ENCODE measurements at places on chromosomes 7 and 10. TPM values are rescaled to one million over a fixed set of nuclear protein-coding genes. Genes with fewer than 3 reads are reported as not detected.

DNA sequence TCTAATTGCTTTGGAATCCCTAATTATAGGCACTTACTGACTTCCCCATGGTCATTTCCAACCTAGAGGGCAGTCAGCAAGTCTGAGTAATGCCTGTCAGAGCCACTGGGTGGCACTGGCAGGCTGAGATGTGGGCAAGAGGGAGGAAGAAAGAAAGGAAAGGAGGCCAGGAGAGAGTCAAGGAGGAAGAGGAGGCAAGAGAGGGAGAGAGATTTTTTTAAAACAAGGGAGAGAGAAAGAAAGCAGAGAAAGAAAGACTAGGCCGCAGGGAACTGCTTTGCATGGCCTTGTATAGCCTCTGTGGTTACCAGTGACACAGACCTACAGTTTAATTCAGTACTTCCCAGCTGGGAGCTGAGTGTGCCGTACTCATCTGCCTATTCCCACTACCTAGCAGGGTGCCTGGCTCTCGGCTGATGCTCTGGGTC is 210.4 kb upstream of the ADO start:
- H3K4me3 ChIP-seq, result no peak overlapping the region
- H3K27ac ChIP-seq, result no peak overlapping the region
- H3K4me1 ChIP-seq, result no peaks in the 10 kb centered on the region
- peak; percentile 61 for DNase-seq
- no peaks in the 10 kb centered on the region for H3K36me3 ChIP-seq

DNA sequence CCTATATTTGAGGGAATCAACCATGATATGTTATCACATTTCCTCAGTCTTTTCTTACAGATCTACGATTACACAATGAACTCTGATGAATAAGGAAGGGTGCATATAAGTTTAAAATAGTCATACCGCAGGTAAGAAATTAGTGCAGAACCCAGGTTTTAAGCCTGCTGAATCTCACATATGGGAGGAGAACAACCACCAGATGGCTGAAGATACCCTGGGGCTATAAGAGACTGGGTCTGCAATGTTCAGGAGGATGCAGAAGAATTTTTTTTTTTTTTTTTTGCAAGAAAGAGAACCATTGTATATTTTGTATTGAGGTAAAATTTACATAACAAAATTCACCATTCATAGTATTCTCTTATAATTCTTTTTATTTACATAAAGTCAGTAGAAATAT is 372.3 kb upstream of the MYO3A start:
- no peaks in the 10 kb centered on the region for H3K4me1 ChIP-seq
- no peaks in the 10 kb centered on the region for H3K36me3 ChIP-seq
- DNase-seq, result no peak
- no peak overlapping the region for H3K27ac ChIP-seq

Gene ARMC3
- total RNA-seq, result not detected

DNA sequence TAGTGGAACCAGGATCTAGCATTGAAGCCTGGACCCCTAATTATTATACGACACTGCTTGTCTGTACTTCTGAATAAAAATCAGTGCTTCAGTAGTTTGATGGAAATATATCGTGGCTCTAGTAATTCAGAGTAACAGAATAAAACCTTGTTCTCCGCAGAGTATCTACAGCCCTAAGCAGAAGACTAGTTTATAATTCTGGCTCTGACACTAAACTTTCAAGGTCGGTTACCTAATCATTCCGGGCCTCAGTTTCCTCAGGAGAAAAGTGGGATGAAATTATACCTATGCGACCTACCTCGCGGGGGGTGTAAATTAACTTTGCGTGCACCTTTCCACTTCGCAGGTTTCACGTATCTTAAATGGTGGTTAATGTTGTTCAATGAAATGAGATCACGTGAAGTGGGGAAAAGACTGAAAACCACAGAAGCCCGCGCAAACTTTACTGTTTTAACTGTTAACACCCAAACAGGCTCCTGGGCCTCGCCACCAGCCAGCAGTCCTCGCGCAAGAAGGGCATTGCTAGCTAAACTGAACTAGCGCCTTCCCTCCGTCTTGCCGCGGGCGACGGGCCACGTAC is 615 bp downstream of the THAP5 start:
- peak overlapping the region; percentile 57 for H3K4me3 ChIP-seq
- H3K27ac ChIP-seq, result peak overlapping the region; percentile 95
- H3K36me3 ChIP-seq, result no peaks in the 10 kb centered on the region
- DNase-seq, result no peak
- no peaks in the 10 kb centered on the region for H3K27me3 ChIP-seq
- H3K4me1 ChIP-seq, result peaks cover 14% of the 10 kb centered on the region

GRCh38 chr10:14753441-14753840 is 21.3 kb downstream of the FAM107B start:
- H3K27ac ChIP-seq, result no peak overlapping the region
- no peaks in the 10 kb centered on the region for H3K27me3 ChIP-seq
- no peaks in the 10 kb centered on the region for H3K36me3 ChIP-seq
- no peak for DNase-seq
- no peak overlapping the region for H3K4me3 ChIP-seq

Gene WIPF3
- total RNA-seq, result 5.5 TPM

Gene LIPJ
- total RNA-seq, result 0.17 TPM

Gene TEX36
- total RNA-seq, result not detected

DNA sequence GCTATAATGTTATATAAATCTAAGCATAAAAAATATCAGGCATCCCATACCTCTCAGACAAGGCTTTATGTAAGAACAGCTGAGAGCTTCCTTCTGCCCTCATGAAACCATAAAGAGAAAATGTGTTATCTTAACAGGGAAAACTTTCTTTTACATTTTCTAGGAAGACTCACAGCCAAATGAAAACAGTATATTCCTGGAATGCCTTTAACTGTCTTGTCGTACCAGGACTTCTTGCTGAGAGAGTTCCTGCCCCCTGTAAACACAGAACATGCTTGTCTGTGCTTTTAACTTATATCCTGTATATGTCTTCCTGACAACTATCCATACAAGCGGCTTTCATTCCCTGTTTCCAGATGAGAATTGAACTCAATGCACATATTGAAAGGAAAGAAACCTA is 64.8 kb upstream of the AHR start:
- H3K4me3 ChIP-seq, result no peak overlapping the region
- DNase-seq, result no peak
- no peaks in the 10 kb centered on the region for H3K27me3 ChIP-seq
- H3K27ac ChIP-seq, result no peak overlapping the region

DNA sequence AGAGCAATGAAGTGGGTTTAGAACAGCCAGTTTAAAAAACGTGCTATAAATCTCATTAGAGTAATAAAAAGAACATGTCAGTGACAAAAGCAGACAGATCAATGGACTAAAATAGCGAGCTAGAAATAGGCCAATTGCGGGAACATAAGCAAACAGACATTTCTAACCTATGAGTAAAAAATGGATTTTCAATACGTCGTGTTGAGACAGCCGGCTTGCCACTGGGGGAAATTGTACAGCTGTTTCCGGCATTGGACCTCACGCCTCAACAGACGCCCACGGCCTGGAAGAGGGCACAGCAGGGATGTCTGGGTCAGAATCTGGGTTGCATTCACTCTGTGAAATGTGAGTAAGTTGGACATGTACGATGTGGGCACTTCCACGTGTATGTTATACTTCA is 92.9 kb downstream of the SVOPL start:
- H3K4me1 ChIP-seq, result peaks cover 8% of the 10 kb centered on the region
- H3K36me3 ChIP-seq, result no peaks in the 10 kb centered on the region
- no peak overlapping the region for H3K4me3 ChIP-seq
- DNase-seq, result no peak
- H3K27ac ChIP-seq, result no peak overlapping the region

Data from adrenal gland (tissue), 19 donors.